ENCODE measurements at places on chromosomes 5 and 9. TPM values are rescaled to one million over a fixed set of nuclear protein-coding genes. Genes with fewer than 3 reads are reported as not detected.
A peak's percentile ranks its signal among the peaks of the same experiment; 100 is the strongest.

GRCh38 chr5:3852161-3852916 lies 256.7 kb downstream of the IRX1 start:
- no peak for DNase-seq

DNA sequence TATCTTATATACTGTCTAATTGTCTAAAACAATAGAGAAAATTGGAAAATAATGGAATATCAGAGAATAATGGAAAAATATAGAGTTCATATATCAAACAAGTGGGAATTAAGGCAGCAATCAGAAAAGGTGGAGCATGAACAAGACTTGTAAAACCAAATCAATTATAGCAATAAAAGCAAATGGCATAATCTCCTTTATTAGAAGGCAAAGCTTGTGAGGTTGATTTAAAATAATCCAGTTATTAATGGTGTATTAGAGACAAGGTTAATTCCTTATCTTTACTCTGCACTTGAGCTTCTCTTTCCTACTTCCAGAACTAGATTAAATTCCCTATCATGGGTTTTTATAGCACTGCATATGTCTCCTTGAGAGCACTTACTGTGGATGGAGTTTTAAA lies 64.1 kb downstream of the AMBP start:
- DNase-seq, result no peak

DNA sequence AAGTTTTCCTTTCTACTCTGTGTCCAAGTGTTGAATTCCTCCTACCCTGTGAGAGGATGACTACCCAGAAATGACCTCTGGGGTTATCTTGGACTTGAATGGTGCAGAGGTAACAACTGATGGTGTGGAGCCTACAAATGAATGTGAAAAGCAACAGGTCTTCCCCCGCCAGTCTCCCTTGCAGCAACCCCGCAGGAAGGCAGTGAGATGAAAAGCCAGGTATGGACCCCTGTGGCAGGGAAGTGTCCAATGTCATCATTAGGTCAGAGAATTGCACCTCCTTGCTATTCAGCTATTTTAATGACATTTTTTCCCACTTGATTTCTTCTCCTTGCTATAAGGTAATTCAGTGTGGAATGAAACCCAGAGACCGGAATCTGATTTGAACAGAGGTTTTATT lies 58.5 kb downstream of the MAT2B start:
- peak; percentile 5 for DNase-seq

- no peak for DNase-seq
Measured at GRCh38 chr5:23895614-23896013, 388.2 kb downstream of the PRDM9 start.

SPATA31E1 gene
- total RNA-seq, result not detected

DNA sequence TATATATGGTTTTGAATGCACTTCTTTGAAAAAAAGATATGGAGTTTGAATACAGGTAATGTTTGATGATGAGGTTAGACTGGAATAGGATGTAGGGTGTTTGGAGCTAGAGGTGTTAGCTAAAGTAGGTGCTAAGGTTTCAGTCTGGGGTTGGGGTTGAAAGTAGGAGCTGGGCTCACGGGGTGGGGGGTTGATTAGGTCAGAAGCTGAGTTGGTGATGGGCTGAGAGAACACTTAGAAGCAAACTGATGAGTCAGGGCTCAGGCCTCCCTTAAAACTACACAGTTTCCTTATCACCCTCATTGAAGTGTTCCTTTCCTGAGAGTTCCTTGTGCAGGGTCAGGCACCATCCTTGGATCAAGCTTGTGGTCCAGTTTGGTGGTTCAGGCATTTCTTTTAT lies 308.8 kb upstream of the ADAMTS16 start:
- DNase-seq, result no peak

All from HT-29 (cell line).